ENCODE measurements at places on chromosomes 6 and 20.

DNA sequence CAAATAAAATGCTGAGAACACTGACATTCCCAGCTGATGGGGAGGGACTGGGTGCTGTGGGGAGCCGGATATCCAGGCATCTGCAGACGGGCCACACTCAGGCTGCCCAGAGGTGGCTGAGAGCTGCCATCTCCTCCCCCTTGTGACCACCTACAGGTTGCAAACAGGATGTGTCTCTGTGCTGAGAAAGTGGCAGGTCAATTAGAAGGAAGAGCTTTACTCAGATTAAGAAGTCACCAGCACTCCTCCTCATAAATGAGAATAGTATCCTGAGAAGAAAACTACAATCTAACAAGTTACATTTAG, 63.0 kb downstream of the HUS1B start:
- DNase-seq, result no peak

DNA sequence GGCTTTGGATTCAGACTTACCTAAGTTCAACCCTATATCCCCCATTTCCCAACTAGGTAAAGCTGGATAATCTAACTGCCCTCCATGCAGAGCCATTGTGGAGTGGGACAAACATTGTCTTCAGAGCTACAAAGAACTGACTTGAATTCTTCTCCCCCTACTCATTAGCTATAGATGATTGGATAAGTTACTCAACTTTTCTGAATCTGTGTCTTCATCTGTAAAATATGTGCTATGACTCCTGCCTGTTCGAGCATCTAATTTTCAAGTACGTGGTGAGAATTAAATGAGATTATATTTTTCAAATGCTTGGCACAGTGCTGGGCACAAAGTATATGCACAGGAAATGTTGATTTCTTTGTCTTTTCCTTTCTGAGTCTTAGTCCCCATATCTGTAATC, 240.3 kb upstream of the TCF21 start:
- no peak for DNase-seq

DNA sequence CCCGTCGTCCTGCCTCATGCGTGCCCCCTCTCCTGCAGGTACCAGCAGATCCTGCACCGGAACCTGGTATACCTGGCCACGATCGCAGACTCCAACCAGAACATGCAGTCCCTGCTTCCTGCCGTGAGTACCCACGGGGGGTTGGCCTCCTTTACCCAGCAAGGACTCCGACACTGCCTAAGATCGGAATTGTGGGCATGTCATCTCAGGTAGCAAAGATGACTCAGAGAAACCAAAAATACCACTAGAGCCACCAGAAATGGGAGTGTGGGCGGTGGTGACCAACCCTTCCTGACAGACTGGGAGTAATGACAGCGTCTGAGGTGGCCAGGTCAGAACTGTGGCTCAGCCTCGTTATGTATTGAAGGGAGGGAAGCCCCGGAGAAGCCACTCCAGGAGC, 16.3 kb downstream of the SS18L1 start:
- no peak for DNase-seq

- DNase-seq, result no peak
Observed at GRCh38 chr6:136736281-136736960, 55.9 kb downstream of the MAP3K5 start.

DNA sequence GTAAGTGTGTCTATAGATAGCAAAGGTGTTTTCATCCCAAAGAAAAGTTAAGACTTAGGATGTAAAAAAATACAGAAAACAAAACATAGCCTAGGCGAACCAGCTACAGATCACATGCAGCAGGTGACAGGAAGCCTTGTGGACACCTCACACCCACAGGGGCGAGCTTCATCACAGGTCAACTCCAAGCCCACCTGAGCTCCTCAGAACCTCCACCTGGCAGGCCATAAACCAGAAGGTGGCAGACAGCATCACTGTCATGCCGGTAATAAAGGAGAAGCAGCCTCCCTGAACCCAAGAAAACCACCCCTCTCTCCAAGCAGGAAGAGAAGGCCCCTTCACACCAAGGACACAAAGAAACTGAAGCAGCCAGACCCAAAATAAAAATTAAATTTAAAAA, 1.0 kb downstream of the RALGAPA2 start:
- peak; percentile 19 for DNase-seq

- DNase-seq, result no peak
Observed at GRCh38 chr6:16948396-16948795, 153.5 kb upstream of the STMND1 start.

GRCh38 chr6:157610451-157610999, 212.5 kb upstream of the SNX9 start:
- DNase-seq, result no peak

DNA sequence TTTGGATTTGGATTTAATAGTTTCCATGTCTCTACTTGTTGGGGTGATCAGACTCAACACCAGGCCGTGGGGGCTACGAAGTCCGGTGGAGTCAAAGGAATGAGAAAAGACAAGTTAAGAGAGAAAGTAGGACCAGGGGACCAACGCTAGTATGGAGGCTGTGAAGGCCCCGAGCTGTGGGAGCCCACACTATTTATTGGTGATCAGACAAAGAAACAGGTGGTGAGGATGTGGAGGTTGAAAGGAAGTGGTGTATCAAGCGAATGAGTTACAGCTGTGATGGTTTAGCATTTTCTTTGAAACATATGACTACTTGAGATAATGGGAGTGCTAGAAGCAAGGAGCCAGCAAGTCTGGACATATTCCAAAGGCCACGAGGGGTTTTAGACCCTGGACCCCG, 62.4 kb downstream of the AKAP7 start:
- DNase-seq, result no peak

DNA sequence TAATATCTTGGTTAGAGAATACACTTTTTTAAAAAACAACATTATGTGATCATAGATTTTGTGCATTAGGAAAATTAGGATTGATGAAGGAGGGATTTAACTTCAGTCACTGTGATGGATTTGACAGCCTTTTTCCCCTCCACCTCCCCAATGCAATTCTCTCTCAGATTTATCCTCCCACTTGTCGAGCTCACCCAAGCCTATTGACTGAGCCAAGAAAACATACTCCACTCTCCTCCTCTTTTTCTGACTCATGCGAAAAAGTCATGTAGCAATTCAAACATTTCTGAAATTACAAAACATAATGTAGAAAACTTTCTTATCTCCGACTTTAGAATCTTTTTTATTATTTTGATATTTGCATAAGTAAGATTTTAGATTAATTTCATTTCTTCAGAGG, 24.1 kb downstream of the KLHL32 start:
- DNase-seq, result no peak
